ENCODE measurements at places on chromosomes 2 and 18. TPM values are rescaled to one million over a fixed set of nuclear protein-coding genes. Genes with fewer than 3 reads are reported as not detected.

The ANKZF1 gene
- 54.7 TPM for polyA plus RNA-seq

The NEURL3 gene
- polyA plus RNA-seq = 0.35 TPM

The FOXI3 gene
- 0.07 TPM for polyA plus RNA-seq

- DNase-seq = no peak
Measured at GRCh38 chr2:223470602-223471001, 131.6 kb downstream of the SCG2 start.

DNA sequence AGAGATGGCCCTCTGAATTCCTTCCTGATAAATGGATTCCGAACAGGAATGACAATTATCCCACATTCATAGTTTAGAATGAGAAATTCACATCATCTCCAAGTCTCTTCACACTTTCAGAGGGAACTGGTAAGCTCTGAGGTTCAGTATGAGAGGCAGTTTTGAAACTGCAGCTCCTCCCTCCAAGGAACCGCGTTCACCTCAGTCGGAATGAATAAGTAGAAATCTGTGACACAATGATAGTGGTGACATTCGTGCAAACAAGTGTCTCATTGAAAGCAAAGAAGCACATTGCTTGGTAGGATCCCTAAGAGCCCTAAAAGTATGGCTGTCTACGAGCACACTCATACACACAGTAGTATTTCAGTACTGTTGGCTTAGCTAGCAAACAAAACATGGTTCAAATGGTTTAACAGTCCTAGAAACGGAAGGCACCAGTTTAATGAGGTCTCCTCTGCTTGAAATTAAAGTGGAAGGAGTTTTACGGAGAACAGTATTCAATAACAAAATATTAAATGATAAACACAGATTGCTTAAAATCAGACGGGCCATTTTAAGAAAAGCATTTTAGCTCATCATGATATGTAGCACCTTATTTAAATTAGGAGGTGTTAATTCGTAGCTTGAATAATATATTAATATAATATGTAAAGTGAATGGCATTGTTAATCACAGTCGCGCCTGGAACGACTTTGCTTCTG lies 225.0 kb downstream of the ARHGAP15 start:
- no peak for DNase-seq

GRCh38 chr2:201266629-201267028 lies 6.3 kb downstream of the CASP8 start:
- DNase-seq = no peak

GRCh38 chr18:32891130-32891529 lies 118.3 kb upstream of the KLHL14 start:
- DNase-seq = no peak

DNA sequence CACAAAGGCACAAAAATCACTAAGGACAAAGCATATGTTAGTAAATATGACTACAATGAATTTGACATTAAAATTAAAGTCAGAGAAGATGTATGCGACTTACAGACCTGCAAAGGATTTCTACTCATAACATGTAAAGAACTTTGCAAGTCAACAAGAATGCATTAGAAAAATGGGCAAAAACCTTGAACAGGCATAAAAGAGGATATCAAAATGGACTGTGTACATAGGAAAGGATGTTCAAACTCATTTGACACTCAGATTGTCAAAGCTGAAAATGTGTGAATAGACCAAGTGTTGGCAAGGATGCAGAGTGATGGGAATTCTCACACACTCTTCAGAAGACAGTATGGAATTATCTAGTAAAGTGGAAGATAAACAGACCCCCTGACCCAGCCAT lies 94.9 kb downstream of the MYOM1 start:
- DNase-seq = no peak

All from left lung (tissue), 14 donors.